ENCODE measurements at places on chromosomes 13 and 19.

DNA sequence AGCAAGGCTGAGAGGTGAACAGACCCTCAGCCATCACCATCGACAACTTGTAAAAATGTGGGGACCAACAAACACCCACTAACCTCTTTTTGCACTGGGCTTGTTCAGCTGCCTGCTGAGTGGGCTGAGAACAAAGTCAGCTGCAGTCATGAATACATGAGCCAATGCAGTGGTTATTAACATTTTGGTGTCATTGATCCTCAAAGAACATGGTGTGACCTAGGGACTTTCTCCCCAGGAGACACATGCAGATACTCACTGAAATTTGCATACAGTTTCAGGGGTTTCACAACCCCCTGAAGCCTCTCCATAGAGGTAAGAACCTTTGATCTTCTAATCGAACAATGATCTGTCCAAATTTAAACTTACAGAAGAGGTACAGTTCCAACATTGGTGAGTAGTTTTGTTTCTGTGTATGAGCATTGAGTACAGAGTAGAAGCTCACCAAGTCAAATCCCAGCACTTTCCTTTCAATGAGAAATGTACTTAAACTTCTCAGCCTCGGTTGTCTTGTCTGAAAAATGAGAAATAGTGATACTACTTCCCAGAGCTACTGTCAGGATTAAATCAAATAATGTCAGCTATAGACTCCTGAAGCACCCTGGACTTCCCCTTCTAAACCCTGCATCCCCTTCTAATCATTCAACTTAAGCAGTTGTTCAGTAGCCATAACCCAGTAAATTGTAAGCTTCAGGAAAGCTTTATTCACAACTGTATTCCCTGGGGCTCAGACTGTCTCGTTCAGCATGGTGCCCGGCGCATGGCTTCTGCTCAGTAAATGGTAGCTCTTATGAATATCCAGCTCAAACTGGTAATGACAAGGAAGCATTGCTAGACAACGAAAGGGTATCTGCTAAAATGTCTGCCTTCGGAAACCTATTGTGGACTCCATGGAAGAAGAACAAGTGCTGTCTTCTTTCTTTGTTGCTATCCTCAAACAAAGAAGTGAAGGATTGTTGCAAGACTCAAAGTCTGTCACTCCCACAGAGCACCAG lies 148.7 kb downstream of the FOXO1 start:
- no peak for DNase-seq

DNA sequence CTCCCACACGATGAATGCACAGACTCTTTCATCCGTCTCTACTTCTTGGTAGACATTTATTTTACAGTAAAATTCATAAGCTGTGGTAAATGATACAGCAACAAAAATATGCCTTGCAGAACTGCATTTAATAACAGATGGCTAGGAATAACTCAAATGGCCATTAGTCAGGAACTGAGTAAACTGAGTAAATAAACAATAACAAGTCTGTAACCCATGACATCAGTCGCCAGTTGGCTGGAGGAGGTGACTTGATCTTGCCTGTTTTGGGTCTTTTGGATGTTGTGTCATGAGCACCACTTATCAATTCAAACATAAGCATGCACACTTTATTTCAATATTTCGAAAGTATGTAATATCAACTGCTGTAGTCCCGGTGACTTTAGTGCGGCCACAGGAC lies 632.6 kb upstream of the ARGLU1 start:
- no peak for DNase-seq

- DNase-seq: no peak
Observed at GRCh38 chr13:39501702-39502324, 101.2 kb downstream of the LHFPL6 start.

DNA sequence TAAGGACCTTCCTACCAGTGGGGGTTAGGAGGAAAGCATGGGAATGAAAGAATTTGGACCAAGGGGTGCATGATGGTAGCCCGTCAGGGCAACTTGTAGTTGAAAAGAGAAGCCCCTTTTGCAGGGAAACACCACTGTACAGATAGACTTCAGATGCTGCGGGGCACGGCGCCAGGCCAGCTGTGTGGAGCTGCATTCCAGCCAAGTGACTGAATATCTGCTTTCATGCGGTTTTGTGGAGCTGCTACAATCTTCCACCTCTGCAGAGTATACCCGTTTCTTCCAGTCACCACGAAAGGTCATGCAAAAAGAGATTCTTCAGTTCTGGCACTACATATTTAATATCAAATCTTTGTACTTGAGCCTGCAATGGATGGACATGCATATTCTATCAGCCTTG lies 104.7 kb downstream of the RGCC start:
- no peak for DNase-seq

DNA sequence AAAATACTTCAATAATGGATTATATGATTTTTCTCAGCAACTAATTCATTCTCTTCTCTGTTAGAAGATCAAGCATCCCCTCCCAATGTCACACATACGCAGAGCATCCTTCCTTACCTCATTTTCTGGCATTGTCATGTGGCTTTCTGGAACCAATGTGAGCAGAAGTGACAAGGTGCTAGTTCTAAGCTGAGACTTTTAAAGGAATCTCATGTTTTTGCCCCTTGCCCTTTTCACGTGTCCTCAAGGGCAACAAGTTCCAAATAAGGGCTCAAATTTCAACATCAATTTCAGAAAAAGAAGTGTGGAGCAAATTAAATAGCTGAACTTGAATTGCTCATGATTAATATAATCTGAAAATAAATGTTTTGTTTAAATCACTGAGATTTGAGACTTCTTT lies 4.6 kb upstream of the PRR20A start:
- no peak for DNase-seq

DNA sequence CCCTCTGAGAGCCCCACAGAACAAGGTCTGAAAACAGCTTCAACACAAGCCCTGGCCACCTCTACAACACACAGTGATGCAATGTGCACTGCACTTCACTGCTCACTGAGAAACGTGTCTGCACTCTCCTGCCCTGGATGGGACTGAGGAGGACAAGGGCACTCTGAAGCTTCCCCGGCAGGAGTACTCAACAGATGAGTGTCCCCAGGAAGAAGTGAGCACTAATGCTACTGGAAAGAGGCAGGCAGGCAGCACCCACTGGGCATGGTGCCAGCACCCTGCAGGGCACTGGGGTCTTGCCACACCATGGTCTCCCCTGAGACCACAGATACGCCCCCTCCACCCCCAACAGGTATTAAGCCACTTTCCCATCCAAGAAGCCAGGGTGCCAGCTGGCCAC lies 17.7 kb upstream of the SLC35E1 start:
- DNase-seq: peak; percentile 73

GRCh38 chr13:44437356-44438233 lies 64.0 kb downstream of the SERP2 start:
- no peak for DNase-seq

DNA sequence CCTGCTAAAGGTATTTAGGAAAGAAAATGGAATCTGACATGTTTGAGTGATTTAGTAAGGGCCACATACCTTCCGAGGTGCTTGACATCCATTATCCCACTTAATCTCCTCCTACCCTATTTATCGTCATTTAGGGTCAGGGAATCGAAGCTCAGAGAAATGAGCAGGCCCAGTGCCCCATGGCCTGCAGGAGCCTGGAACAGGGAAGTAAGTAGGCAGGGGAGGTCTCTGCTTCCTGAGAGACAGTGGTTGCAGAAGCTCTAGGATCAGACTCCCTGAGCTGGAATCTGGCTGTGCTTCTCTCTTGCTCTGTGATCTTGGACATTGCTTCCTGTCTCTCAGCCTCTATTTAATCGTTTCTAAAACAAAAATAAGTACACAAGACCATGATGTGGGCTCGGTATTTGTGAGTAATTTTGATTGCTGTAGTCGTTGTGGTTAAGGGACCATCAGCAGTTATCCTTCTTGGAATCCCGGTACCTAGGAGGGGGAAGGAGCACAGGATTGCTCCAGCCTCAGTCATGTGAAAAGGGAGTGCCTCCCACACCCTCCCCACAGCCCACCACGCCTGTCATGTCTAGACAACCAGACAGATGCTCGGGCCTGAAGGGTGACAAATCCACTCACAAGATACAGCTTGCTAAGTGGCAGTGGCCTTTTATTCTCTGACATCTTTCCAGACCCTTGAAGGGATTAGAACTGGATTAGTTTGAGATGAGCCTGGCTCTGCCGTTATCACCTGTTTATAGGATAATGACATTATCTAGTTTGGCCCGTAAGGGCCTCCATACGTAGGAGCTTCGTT lies 169.2 kb upstream of the TSHZ3 start:
- DNase-seq: no peak

DNA sequence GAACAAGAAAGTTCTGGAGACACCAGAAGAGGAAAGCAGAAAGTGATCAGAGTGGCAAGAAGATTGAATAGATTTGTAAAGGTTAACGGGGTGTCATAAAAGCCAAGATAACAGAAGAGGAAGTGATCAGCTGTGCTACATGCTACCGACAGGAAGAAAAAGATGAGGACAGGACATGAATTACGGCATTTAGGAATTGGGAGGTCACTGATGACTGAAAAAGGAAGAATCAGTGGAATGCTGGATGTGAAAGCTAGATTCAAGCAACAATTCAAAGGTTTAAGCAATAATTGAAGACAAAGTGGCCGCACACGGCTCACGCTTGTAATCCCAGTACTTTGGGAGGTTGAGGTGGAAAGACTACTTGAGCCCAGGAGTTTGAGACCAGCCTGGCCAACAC lies 15.1 kb downstream of the ZNF160 start:
- no peak for DNase-seq

GRCh38 chr13:111846391-111847159 lies 220.4 kb upstream of the SOX1 start:
- DNase-seq: no peak

DNA sequence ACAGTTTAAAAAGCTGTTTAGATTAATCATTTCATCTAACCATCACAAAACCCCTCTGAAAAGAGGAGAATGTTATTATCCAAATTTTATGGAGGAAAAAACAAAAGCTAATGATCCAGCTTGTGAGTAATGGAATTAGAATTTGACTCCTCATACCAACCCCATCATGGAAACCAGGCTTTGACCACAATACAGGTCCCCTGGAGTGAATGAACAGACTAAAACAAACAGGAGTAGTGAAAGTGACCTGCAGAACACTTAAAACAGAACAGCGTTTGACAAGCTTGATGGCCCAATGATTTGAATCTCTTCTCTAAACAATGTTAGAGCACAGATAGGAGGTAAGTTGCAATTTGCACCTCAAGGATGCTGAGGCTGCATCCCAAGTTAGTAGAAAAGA lies 230.0 kb downstream of the DCT start:
- no peak for DNase-seq

- no peak for DNase-seq
Observed at GRCh38 chr13:71820699-71821098, 46.3 kb downstream of the DACH1 start.

- no peak for DNase-seq
Observed at GRCh38 chr19:47758443-47758804, 13.1 kb downstream of the NOP53 start.
